ENCODE measurements at places on chromosomes 4 and X.

GRCh38 chr4:129384974-129385373 lies 289.0 kb downstream of the C4orf33 start:
- no peak for DNase-seq

GRCh38 chr4:66169341-66169740 lies 499.1 kb upstream of the EPHA5 start:
- peak; percentile 2 for DNase-seq

DNA sequence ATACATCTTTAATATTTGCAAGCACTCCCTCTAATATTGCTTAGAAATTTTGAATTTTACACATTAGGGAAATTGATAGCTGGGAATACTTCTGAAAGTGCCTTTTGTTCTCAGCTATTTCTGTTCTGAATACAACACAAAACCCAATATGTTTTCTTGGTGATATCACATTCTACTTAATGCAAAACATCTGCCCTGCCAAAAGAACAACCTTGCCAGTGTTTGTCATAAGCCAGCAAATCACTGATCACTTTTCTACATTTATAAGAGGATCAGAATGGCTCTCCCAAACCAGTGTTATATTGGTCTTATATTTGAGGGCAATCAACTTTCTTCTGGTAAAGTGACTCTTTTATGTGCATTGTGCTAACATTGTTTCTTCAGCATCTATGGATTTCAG lies 126.8 kb upstream of the APOOL start:
- DNase-seq: no peak

DNA sequence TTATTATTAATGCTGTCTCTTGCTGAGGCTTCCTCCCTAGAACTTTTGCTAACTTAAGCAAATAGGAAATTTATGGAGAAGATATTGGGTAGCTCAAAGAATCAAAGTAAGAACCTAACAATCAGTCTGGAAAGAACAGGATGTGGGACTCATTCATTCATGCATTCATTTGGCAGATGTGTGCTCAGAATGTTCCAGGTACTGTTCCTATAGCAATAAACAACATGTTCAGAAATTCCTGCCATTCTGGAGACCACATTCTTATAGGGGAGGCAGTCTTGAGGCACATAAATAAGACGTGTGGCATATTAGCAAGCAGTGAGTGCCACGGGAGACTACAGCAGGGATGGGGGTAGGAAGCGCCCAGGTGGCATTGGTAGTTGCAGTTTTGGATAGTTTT lies 5.0 kb downstream of the GRK4 start:
- no peak for DNase-seq

- DNase-seq: no peak
Observed at GRCh38 chr4:139315221-139315675, 13.0 kb upstream of the NDUFC1 start.

GRCh38 chrX:27767387-27767786 lies 40.4 kb upstream of the MAGEB10 start:
- DNase-seq: no peak

DNA sequence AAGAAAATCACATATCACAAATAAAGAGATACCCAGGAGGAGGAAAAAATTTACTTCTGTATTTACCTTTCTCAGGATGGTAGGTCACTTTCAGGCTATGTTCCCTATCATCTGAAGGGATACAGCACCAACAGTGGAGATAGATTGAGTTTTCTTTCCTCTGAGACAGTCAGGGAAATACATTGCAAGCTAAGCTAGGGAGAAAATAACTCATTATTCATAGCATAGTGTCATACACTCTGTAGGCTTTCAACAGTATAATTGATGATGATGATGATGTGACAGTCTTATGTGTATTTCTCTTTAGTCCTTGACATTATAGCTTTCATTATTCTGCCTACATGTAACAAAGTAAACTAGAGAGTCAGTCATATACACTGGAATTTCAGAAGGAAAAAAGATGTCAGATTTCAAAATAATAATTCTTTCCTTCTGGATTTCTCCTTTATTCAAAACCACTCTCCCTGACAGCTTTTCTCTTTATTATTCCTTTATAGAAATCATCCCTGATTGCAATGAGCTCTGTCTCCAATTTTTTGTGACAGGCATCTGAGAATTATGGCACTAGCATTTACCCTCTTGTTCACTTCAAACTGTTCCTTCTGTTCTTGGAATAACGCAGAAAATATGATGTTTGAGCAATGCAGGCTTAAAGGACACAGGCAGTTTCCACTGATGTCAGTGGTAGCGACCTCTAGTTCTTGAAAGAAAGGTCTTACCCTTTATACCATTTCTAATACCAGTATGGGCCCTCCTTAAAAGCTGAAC lies 169.1 kb upstream of the EPHA5 start:
- no peak for DNase-seq

GRCh38 chr4:127545271-127545670 lies 87.5 kb upstream of the INTU start:
- DNase-seq: no peak

GRCh38 chr4:628311-628741 lies 3.0 kb downstream of the PDE6B start:
- no peak for DNase-seq

GRCh38 chrX:42678133-42678532 lies 99.8 kb downstream of the PPP1R2C start:
- DNase-seq: no peak

DNA sequence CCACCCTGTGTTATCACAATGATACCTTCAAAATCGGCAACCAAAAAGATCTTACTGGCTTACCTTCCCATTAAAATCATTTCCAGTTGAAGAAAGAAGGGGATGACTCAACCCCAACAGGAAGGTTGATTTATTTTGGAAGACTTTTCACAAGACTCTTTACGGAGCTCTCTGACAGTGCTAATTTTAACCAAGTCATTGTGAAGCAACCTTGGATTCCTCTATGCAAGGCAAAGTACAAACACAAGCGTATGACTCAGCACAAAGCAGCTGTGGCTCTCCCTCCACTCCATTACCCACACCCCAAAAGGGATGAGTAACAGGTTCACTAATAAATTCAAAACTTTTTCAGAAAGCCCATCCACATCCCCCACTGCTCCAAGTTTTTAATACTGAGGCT lies 213.8 kb upstream of the FGF13 start:
- DNase-seq: no peak

DNA sequence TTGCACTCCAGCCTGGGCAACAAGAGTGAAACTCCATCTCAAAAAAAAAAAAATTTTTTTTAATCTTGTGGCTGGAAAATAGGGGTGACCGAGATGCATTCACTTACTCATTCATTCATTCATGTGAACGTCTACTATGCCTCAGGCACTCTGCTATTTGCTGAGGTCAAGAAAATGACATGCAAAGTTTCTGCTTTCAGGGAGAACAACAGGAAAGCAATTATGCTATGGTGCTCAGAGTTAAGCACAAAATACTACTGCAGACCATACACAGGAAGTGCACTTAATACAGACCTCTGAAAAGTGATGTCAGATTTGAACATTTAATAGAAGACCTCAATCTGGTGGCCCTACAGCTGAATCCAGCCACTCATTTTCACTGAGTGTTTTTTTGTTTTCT lies 59.6 kb upstream of the DUSP21 start:
- DNase-seq: no peak

DNA sequence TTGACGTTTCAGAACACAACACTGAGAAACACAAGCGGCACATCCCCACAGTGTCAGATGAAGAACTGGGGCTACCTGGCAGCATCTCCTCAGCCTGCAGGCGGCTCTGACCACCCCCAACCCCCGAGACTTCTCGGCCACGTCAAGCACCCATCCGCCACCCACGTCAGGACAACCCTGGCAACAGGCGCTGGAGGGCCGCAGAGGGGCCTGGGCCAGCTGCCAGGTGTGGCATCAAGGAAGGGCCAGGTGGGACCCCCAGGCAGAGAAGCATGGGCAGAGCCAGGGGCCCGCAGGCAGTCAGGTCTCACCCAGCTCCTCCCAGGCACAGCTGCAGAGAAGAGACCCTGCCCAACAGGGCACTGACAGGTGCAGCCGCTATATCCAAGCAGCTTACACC lies 22.3 kb downstream of the GAK start:
- DNase-seq: no peak

DNA sequence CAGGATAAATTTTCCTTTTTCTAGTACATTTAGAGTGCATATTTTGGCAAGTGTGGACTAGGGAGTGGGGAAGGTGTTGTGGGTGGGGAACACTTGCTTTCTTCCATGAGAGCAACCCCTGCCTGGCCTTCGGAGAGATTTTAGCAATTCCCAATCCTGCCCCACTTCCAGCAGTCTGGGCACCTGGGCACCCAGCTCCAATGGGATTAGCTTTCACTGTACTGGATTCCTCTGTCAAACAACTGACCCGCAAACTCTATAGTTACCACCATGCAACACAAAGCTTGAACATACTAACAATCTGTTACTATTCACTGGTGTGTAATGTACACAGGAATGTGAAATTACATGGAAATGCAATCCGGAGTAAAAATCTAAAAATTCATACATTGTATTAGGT lies 50.3 kb downstream of the SH3RF1 start:
- DNase-seq: no peak

- DNase-seq: no peak
Observed at GRCh38 chrX:47873123-47873522, 36.4 kb downstream of the ZNF81 start.

DNA sequence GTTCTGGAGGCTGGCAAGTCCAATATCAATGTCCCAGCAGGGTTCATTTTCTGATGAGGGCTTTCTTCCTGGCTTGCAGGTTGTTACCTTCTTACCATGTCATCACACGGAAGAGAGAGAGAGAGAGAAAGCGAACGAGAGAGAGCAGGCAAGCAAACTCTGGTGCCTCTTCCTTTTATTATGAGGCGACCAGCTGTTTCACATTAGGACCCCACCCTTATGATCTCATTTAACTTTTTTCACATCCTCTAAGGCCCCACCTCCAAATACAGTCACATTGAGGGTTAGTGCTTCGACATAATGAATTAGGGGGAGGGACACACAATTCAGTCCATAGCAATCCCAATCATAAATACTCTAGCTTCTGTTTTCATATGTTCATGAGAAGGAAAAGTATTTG lies 10.6 kb upstream of the GPR174 start:
- DNase-seq: peak; percentile 24

- no peak for DNase-seq
Observed at GRCh38 chrX:15855568-15856221, 1.1 kb upstream of the AP1S2 start.

DNA sequence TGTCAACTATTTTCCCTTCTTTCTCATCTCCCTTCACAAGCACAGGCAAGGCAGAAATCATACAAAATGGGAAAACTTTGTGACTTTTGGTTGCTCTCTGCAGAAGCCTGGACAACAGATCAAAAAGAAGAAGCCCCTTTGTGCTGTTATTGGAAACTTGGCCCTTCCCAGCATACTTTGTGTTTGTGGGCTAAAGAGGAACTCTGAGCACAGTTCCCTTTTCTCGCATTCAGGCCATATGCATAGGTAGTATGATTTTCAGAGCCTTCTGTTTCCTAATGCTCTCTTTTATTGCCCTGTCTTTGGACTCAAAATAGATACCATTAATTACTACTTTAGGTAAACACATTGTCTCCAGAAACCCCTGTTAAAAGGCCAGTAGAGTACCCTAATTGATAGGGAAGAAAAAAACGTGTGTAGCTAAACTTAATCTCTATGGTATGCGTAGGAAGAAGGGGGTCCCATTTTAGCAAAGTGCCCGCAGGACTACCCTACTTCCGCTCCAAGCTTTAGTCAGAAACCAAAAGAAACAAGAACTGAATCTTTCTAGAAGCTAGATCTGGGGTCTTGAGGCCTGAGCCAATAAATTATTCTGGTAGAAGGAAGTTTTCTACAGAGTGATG lies 26.6 kb downstream of the VSIG4 start:
- no peak for DNase-seq

DNA sequence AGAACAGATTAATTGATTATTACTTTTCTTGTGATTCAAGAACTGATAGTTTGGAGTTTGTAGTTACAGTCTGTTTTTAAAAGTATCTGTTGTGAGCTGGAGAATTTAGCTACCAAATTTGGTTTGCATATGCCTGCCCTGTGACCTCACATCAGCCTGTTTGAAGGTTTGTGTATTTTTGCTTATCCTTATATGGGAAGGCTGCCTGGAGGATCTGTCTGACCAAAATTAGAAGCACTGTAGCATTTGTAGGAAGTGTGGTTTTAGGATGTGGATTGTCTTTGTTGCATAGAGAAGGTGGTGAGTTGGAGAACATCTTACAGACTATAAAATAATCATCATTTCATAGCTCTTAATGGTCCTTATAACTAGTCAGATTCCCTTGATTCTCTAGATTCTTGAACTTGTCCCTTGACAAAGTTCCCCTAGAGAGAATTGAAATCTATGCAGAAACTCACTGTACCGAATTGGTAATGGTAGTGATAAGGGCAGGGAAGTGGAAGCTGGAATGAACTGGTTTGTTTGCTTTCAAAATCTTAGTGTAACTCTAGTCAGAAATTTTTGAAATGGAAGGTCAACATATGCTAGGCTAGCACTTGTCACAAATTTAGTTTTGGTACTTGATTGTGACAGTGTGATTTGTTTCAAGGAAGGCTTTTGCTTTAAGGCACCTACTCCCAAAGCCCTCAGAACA lies 57.3 kb downstream of the SH3BGRL start:
- no peak for DNase-seq

DNA sequence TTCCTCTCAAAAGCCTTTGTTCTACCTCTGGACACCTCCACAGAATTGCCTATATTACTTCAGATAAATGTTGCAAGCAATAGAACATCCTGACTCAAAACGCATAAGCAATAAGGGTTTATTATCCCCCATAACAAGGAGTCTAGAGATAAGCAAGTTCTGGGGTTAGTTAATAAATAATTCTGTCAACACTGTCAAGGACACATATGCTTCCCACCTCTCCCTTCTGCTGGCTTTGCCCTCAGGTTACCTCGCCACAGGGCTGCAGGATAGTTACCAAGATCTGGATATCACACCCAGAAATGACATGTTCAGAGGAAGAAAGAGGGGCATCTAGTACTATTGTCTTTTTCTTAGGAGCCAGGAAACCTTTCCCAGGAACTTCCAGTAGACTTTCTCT lies 14.0 kb upstream of the DUSP21 start:
- no peak for DNase-seq

- DNase-seq: no peak
Observed at GRCh38 chr4:1570291-1571164, 113.6 kb downstream of the FAM53A start.

- DNase-seq: no peak
Observed at GRCh38 chr4:88963817-88964216, 93.2 kb downstream of the FAM13A start.

DNA sequence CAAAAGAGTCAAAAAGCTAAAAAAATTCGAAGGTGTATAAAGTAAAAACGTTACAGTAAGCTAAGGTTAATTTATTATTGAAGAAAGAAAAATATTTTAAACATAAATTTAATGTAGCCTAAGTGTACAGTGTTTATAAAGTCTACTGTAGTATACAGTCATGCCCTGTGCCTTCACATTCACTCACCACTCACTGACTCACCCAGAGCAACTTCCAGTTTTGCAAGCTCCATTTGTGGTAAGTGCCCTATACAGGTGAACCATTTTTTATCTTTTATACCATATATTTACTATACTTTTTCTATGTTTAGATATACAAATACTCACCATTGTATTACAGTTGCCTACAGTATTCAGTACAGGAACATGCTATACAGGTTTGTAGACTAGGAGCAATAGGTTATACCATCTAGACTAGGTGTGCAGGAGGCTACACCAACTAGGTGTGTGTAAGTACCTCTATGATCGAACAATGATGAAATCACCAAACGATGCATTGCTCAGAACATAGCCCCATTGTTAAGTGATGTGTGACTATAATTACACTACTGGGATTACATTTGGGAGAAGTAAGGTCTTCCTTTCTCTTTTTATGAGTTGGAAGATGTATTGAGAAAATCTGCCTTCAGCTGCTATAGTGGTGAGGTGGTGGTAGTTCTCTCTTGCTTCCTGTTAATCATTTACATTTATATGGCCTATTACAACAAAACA lies 27.2 kb downstream of the TMSB4X start:
- no peak for DNase-seq

- no peak for DNase-seq
Observed at GRCh38 chrX:116238093-116238492, 67.5 kb downstream of the AGTR2 start.
